ENCODE measurements at places on chromosomes 5 and 9. TPM values are rescaled to one million over a fixed set of nuclear protein-coding genes. Genes with fewer than 3 reads are reported as not detected.

Gene CER1
- total RNA-seq: not detected

DNA sequence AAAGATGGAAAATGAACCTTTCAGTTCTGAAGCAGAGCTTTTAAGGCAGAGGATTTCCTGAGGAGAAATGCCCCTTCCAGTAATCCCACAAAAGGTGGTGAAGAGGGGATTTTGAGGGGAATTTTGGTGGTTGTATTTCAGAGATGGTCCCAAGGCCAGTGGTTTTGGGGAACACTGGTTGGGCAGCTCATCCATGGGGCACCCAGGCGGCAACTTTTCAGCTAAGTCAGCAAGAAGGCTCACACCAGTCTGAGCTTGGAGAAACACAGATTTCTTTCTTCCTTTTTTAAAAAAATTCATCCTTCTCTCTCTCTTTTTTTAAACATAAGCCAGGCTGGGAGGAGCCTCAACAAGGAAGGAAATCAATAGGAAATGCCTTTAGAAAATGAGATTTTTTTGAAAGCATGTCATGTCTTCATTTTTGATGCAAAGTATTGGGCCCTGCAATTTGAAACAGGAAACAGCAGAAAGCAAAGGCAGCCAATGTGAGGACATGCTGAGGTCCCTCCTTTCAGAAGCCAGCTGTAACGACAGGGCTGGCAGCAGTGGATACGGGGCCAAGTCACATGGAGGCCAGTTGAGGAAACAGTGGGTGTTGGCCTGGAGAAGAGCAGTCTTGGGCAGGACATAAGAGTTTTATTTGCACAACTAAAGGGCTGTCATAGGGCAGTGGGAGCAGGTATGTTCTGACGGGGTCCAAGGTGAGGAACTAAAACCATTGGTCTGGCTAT lies 155.3 kb upstream of the KLF4 start:
- DNase-seq: no peak

DNA sequence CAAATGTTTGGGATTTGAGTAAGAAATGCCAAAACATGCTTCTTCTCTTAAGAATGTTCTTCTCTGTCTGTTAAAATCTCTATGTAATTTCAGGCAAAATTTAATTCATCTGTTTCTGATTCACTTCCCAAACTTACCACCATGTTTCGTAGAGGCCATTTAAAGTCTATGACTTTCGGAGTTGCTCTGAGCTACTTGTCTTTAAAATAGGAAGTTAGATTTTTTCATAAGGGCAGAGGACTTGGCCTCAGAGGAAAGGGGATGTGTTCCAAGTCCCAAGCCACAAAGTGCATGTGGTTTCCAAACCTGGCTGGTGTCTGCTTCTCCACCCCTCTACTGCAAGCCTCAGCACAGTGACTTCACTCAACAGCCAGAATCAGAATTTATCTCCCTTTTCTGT lies 111.3 kb upstream of the ADRA1B start:
- DNase-seq: no peak

- DNase-seq: no peak
Observed at GRCh38 chr9:78029551-78030295, 1.9 kb downstream of the GNAQ start.

GRCh38 chr9:127446713-127447415 lies 4.3 kb downstream of the RPL12 start:
- DNase-seq: no peak

DNA sequence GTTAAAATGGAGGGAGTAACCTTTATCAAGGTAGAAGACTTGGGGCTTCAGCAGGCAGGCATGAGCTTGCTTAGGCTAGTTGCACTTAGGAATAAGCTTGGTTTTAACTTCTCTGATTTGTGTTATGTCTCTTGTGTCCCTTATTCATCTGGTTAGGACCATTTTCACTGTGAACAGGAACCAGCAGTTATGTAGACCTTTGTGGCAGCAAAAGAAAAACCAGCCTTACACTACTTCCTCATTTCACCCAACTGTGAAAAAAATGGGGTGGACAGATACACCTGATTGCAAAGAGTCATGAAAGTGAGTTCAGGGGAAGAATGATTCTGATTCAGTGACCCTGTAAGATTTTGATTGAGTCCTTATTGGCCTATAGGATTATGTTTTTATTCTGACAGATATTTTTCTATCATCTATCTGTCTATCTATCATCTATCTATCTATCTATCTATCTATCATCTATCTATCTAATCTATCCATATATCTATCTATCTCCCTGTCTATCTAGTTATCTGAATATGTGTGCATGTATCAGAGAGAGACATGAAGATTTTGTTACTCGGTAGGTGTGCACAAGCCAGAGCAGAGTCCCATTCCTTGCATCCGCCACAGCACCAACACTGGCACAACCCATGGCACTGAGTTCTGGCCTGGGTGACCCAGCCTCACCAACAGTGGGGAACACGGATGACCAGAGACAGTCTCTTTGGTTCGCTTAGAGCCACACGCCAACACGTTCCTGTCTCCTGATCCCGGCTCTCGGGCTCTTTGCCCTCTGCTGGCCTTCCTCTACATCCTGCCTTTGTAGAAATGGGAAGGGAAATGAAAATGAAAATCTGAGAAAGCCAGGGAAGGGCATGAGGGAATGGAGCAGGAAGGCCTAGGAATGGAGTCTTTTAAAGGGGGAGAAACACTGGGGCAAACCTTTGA lies 1.3 kb upstream of the ZNF366 start:
- DNase-seq: no peak

Gene MOB3B
- total RNA-seq: 0.15 TPM

DNA sequence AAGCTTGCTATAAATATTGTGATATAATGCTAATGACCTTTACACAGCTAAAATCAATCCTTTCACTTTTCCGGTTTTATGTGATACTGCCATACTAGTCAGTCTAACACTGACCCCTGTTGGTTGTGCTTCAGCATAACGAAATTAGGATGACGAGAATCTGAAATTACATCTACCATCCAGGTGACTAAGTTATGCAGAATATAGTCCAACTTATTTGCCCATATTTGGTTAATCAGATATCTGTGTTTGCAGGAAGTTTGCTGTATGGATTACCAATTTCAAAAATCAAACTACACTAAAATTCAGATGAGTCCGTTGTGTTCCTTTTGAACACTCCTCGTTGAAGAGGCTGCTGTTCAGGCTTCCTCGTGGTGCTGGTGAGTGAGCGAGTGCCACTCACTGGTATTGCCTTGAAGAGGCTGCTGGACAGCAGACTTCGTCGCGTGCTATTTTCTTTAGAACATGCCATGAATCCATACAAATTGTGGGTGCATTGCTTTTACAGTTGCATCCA lies 32.5 kb downstream of the TENT4A start:
- peak; percentile 44 for DNase-seq

DNA sequence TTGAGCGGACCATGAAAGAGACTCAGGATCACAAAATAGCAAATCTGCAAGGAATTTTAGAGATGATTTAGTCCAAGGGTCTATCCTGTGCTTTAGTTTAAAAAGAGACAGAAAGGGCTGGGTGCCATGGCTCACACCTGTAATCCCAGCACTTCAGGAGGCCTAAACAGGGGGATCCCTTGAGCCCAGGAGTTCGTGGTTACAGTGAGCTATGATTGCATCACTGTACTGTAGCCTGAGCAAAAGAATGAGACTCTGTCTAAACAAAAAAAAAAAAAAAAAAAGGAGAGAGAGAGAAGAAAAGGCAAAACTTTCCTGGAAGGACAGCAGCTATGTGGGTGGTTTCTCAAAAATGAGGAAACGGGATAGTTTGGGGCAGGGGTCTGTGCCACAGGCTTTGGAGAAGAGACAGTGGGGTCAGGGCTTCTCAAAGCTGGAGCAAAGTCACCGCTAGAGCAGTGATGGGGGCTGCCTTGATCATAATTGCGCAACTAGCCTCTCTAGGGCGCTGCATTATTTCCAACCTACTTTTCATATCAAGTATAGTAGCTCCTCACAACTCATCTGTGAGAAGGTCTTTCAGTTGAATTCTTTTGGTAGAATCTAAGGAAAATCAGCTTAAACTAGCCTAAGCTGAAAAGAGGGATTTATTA lies 8.5 kb upstream of the ANKH start:
- DNase-seq: no peak

Gene KIAA1958
- 6.6 TPM for total RNA-seq

- DNase-seq: no peak
Observed at GRCh38 chr9:120177121-120177520, 402.8 kb downstream of the CDK5RAP2 start.

GRCh38 chr9:26229324-26230054 lies 551.2 kb upstream of the TUSC1 start:
- no peak for DNase-seq

DNA sequence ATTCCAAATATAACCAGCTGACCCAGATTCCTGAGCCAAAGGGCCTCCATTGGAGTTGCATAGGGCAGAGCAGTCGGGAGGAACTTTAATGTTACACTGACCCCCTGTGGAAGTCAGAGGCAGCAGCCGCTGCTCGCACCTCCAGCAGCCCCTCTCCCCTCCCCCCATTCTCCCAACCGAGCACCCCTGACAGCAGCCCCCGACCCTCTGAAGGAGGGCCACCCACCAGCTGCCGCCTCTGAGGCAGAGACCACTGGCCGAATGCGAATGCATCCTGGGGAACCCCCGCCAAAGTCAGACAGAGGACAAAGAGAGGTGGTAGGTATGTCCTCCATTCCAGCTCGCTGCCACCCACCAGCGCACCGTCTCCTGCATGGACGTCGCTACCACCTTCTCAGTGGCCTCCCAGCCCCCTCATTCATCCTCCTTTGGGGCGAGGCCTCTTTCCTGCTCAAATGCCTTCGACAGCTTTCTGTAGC lies 231.0 kb downstream of the CDK5RAP2 start:
- DNase-seq: peak; percentile 58

- no peak for DNase-seq
Observed at GRCh38 chr5:115514220-115514619, 30.4 kb downstream of the FEM1C start.

DNA sequence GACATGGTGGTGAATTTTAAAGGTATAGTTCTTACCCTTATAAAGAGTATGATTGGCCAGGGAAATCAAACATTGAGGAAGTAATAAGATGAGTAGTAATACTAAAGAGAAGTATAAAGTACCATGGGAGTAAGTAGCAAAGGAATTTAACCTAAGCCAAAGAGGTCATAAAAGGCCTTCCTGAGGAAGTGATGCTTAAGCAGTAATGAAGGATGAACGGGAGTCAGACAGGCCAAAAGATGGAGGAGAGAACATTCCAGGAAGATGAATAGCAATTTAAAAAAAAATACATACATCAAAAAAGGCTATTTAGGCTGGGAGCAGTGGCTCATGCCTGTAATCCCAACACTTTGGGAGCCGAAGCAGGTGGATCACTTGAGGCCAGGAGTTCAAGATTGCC lies 29.0 kb downstream of the KLHL3 start:
- no peak for DNase-seq

DNA sequence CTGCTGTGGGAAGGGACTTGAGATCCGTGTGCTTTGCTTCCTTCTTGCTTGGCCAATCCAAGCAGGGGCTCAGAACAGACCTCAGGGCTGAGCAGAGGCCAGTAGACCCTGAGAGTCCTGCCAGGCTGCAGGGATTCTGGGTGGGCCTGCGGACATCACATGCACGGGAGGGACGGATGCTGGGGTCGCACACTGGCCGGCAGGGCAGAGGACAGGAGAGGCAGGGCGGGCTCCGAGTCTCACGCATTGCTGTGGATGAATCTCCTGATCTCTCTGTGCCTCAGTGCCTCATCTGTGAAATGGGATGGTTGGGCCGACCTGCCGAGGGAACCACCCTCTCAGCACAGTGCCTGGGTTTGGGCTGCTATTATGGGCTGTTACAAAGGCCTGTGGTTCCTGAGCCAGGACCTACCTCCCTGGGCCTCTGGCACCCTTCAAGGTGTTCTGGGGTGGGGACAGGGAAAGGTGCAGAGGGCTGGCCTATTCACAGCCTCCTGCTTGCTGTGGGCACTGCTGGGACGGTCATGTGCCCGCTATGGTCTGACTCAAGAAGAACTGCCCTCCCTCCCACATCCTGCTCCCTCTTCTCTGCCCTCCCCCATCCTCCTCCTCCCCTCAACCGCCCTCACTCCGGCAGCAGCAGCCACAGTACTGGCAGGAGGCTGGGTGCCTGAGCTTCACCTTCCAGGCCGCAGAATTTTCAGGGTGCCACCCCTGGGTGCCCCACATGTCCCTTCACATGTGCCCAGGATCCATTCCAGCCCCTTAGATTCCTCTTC lies 43.3 kb downstream of the NCS1 start:
- DNase-seq: no peak

DNA sequence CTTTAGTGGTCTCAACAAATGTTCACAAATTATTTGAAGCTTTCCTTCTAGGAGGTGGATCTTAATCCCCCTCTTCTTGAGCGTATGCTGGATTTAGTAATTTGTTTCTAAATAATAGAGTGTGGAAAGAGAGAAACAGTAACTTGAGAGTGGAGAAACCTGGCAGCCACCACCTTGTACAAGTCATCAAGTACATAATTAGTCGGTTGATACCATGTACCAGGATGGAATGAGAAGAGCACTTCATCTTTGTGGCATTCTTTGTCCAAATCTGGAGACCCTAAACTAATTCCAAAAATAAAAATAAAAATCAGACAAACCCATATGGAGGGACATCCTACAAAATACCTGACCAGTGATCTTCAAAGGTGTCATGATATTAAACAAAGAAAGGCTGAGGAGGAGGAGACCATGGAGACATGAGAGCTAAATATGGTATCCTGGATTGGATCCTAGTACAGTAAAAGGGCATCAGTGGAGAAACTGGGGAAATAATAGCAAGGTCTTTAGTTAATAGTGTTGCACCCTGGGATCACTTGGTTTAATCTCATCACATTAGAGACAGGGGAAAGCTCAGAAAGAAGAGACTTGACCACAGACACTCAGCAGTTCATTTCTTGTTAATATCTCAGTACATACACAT lies 147.9 kb downstream of the ASTN2 start:
- no peak for DNase-seq

DNA sequence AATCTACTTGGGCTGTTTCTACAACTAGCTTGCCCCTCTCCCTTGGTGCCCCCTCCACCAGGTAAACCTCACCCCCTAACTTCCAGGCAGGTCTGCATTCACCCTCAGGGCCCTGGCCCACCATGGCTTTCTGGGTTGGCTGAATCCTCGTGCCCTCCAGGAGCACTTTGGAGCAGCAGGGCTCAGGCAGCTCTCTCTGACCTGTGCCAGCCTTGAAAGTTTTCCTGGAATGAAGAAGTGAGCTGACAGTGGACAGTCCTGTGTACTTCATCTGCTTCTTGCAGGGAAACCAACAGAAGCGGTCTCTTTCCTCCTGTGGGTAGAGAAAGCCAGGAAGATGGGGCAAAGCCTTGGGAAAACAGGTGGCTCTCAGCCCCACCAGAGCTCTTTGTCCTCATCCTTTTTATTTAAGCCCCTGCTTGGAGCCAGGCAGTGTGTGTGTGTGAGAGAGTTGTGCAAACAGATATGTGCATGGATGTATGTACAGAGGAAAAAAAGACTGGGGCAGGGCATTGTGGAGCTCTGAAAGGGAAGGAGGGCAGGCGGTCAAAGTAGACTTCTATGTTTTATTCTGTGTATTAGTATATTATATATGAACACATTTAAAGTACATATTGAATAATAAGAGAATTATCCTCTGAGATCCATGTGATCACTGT lies 62.3 kb upstream of the SPRY4 start:
- no peak for DNase-seq

Gene ST8SIA4
- total RNA-seq: 7.0 TPM

Gene OMD
- total RNA-seq: not detected
